ENCODE measurements at places on chromosomes 4 and X.

GRCh38 chr4:187236209-187236890, 512.7 kb upstream of the FAT1 start:
- DNase-seq, result no peak

- DNase-seq, result no peak
Measured at GRCh38 chr4:152917543-152918395, 18.4 kb upstream of the FHDC1 start.

- no peak for DNase-seq
Measured at GRCh38 chr4:104447294-104447693, 47.4 kb downstream of the CXXC4 start.

GRCh38 chr4:57448452-57448851, 338.3 kb upstream of the IGFBP7 start:
- DNase-seq, result no peak

- no peak for DNase-seq
Measured at GRCh38 chr4:92497141-92497540, 193.4 kb downstream of the GRID2 start.

All from endothelial cell (in vitro differentiated cells).